ENCODE measurements at places on chromosomes 6 and 20. TPM values are rescaled to one million over a fixed set of nuclear protein-coding genes. Genes with fewer than 3 reads are reported as not detected.

GRCh38 chr6:7207720-7208119 lies 100.0 kb downstream of the RREB1 start:
- DNase-seq, result no peak

DNA sequence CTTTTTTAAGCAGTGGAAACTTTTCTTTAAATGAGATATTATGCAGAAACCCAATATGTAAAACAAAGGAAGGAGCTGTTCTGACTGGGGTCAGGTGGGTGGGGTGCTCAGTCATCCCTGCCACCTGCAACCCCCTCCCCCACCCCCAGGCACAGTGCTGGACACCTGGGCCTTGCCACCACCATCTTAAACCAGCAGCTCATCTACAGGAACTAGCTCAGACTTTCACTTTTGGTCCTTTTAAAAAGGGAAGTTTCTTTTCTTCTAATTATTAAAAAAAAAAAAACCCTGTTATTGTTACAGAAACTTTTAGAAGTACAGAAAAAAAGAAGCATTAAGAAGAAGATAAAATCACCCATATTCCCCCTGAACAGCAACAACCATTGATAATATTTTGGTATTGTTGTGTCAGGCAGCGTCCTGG lies 37.1 kb downstream of the PPP1R16B start:
- DNase-seq, result no peak

DNA sequence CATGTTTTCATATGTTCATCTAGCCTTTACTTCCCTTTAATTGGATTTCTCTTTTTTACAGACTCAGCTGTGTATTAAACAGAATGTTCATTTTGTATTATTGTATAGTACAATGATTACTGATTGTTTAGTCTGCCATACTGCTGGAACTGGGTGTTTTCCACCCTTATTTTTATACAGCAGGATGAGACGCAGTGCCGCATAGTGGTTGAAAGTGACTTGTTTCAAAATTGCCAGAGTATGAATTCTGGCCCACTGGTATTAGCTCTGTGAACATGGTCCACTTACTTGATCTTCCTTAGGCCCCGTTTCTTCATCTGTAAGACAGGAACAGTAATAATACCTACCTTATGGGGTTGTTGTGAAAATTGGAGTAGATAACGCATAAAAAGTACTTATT lies 22.1 kb downstream of the AFDN start:
- no peak for DNase-seq

Gene RSPO4
- total RNA-seq, result 1.00 TPM

Gene GCM1
- 0.09 TPM for total RNA-seq

Gene TFAP2D
- total RNA-seq, result not detected
